Stimulated activated CD4-positive, alpha-beta T cell treated with anti-CD3 and anti-CD28 coated beads, Interleukin-15, amount 100 ng/mL, for 48 hours (primary cell): ENCODE measurements at places on chromosomes 16 and 17.
A peak's percentile ranks its signal among the peaks of the same experiment; 100 is the strongest.

DNA sequence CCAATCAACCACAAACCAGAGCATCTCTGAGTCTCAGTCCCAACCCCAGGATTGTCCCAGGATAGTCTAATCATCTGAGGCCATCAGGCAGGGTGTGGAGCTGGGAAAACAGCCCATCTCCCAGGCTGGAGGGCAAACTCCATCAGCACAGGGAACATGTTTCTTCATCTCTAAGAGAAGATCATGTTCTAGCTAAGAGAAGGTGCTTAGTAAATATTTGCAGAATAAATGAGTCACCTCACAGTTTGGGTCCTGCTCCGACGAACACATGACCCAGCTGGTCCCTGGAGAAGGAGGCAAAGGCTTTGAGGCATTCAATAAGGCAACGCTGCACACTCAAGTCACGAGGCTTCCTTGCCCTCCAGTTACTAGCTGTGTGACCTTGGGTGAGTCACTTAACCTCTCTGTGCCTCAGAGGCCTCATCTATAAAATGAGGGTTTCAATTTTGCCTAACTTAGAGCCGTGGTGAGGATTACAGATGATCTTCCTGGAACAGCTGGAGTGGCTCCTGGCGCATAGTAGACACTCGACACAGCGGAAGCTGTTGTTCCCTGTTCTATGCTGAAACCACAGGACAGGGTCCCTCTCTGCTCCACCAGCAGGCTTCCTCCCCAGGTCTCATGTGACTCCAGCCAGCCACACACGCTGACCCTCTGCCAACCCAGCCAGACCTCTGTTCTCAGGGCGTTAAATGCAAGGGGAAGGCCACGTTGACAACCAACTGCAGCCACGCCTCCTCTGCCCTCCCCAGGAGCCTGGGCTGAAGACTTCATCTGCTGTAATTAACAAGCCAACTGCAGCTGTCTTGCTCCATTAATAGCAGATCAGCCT lies 10.3 kb upstream of the RPL38 start:
- no peak for DNase-seq

- no peak for DNase-seq
Observed at GRCh38 chr17:1376061-1376460, 24.0 kb downstream of the YWHAE start.

DNA sequence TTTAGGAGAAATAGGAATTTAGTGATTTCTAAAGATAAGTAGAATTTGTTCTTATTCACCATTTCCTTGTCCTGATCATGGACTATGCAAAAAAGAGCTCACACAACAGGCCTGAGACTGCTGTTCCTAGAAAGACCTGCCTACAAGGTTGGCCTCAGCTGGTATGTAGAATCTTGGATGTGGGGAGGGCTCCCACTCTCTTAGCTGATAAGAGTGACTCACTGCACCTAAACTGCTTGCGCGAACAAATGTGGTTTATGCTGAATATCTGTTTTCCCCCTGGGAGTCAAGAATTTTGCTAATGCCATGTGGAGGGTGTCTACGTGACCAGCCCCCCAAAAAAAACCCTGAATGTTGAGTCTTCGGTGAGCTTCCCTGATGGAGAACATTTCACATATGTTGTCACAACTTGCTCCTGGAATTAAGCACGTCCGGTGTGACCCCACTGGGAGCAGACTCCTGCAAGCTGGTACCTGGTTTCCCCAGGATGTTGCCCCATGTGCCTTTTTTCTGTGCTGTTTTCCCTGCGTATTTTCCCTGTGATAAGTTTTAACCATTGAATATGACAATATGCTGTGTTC lies 68.8 kb upstream of the HSBP1 start:
- no peak for DNase-seq

DNA sequence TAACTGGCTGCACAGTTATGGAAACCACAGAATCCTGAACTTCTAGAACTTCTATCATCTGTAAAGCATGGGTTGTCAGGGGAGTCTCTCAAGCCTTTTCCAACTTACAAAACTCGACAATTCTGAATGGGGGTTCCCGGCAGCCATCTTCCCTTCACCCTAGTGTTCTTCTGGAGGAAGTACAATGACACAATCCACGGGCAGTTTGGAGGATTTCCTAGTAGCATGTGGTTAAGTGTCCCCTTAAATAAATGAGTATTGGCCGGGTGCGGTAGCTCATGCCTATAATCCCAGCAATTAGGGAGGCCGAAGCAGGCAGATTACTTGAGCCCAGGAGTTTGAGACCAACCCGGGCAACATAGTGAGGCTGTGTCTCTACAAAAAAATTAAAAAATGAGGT lies 2.1 kb downstream of the SLC16A6 start:
- DNase-seq, result no peak

DNA sequence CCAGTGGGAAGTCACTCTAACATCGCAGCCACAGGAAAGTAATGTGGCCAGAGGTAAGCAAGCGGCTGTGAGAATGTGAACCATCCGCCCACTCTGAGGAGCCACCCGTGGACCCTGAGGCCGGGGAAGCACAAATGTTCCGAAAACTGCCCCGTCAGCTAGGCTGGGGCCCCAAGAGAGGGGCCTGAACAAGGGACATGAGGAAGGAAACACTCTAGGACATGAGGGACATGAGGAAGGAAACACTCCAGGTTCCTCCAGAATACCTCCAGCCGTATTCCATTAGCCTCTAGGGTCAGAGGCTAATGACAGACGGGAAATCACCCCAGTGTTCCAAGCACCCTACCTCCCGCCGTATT lies 317 bp downstream of the TEFM start:
- no peak for DNase-seq

DNA sequence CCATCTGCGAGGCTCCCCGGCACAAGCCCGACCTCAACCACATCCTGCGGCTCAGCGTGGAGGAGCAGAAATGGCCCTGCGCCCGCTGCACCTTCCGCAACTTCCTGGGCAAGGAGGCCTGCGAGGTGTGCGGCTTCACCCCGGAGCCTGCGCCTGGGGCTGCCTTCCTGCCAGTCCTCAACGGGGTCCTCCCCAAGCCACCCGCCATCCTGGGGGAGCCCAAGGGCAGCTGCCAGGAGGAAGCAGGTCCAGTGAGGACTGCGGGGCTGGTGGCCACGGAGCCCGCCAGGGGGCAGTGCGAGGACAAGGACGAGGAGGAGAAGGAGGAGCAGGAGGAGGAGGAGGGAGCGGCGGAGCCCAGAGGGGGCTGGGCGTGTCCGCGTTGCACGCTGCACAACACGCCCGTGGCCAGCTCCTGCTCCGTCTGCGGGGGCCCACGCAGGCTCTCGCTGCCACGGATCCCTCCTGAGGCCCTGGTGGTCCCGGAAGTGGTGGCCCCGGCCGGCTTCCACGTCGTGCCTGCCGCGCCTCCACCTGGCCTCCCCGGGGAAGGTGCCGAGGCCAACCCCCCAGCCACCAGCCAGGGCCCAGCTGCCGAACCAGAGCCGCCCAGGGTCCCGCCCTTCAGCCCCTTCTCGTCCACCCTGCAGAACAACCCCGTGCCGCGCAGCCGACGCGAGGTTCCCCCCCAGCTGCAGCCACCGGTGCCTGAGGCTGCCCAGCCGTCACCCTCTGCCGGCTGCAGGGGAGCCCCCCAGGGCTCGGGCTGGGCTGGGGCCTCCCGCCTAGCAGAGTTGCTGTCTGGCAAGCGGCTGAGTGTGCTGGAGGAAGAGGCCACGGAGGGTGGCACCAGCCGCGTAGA lies 13.1 kb upstream of the PRR35 start:
- DNase-seq, result no peak

DNA sequence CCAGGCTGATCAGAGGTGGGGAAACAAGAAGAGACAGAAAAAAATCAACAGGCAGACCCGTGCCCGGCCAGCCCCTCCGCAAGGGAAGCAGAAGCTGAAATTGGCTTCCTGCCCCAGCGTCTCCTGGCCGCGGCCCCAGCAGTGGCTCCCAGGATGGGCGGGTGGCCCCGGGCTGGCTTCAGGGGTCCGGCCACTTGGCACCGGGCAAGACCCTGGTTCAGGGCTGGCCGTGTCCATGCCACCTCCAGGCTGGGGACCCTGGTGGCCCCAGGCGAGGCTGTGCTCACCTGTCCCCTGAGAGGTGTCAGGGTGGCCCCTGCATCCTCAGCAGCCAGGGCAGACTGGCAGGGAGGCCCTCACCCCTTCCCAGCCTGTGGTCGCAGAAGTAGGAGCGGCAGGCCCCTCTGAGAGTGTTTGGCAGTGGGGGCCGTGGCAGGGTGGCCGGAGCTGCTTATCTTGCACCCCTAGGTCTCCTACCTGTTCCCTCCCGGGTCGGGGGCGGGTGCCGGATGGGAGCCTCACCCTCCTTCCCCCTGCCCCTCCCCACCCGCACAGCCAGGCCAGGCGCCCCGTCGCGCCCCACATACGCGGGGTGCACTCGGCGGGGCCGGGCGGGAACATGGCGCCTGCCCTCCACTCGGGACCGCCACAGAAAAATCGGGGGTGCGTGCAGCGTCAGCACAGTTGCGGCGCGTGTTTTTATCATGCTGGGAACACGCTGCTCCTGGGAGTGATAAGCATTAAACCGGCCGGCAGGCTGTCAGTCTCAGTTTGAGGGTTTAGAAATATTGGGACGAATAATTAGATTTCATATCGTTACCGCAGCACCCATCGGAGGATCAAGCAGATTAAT lies 46.7 kb upstream of the ZC3H18 start:
- no peak for DNase-seq

- DNase-seq, result peak; percentile 27
Observed at GRCh38 chr17:3712811-3713463, 10.8 kb upstream of the HASPIN start.

DNA sequence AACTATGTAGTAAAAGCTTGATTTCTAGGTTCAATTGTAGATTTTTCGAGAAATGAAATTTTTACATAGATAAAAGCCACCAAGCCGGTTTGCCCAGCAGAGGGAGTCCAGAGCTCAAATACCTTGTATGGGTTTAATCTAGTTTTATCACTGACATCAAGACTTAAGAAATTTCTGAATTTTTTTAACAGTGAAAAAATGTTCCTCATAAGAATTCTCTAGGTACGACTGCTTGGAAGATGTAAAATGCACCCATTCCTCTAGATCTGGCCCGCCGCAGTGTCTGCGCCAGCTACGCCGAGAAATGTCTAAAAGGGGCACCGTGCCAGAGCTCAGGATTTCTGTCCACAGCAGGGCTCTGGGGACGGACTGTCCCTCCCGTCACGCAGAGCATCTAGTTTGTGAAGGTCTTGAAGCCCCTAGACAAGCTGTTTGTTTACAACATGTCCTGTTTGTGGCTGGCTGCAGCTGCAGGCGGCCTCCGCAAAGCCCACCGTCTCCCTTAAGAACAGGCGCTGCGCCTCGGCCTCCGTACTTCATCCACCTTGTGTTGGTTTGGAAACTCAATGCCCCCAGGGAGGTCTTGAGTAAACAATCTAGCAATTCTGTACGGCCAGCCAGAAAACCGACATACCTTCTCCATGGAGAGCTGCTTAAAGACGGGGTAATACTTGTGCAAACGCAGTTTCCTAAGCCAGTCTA lies 24.8 kb downstream of the MAP1LC3B start:
- DNase-seq, result no peak

GRCh38 chr17:27206447-27206846 lies 87.5 kb upstream of the WSB1 start:
- no peak for DNase-seq

DNA sequence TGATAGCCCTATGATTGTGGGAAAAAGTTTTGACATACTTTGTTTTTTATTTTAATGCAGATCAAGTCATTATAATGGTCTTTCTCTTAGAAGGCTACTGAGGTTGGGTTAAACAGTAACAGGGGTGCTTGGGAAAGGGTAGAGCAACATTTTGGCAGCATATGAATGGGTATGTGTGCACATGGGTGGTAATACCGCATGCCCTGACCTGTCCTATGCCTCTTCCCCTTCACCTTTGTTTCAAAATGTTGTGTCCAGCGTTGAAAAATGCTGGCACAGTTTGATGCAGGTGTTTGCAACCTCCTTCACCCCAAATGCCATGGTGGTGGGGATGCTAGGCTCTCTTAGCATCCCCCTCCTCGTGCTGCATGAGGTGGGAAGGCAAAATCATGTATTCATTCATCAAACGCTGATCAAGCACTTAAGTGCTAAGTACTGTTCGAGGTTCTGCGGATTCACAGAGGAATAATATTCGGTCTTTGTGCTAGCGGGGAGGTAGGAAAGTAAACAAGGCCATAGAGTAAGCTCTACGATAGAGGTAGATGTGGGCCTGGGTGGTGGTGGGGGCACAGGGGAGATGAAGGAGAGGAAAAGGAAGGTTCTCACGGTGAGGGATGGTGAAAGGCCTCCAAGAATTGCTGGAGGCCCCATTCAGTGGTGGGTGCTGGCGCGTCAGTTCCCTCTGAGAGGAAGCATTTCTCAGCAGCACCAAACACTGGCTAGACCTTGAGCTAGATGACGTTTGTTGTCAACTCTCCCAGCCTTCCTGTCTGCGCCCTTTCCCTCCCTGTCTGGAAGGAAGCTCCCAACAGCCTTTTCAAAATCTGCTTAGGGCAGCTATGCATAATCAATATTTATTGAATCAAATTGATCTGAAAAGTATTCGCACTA lies 13.3 kb upstream of the MARCHF10 start:
- DNase-seq, result no peak

GRCh38 chr17:39231591-39232551 lies 6.1 kb upstream of the STAC2 start:
- DNase-seq, result no peak

- no peak for DNase-seq
Observed at GRCh38 chr17:81328978-81329926, 34.1 kb upstream of the SLC38A10 start.

DNA sequence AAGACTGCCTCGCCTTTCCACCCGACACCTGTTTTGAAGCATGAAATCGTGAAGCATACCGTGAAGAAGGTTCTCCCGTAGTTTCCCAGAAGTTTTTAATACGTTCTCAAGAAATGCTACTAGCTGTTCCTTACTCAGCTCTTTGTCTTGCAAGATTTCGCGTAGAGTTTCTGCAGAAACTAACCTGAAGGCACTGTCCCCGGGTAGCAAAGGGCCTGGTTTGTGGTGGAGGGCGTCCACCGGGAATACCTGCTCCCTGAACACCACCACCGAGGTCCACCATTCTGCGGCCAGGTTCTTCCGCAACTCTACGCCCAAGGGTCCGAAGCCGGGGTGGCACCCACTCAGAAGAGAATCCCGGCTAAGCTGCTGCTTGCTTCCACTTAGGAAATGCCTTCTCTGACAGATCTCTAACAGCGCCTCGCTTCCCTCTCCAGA lies 487 bp downstream of the POLG2 start:
- no peak for DNase-seq

- no peak for DNase-seq
Observed at GRCh38 chr17:45677770-45678169, 106.3 kb upstream of the CRHR1 start.

DNA sequence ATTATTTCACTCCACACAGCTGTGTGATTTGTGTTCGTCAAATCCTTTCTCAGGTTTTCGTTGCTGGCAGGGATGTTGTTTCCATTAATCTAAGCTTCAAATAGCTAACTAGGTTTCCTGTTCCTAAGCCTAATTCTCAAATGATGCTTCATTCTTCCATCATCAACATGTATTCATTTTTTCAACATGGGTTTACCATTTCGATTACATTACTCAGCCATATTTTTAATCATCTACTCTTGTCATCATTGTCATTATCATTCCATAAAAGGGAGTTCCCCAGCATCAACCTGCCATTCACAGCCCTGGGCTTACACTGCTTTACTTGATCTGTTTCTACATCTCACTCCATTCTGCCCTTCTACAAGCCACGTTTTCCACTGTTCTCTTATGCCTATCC lies 33.3 kb upstream of the ANKFN1 start:
- DNase-seq, result no peak
